ENCODE measurements at places on chromosomes 7 and 10.

DNA sequence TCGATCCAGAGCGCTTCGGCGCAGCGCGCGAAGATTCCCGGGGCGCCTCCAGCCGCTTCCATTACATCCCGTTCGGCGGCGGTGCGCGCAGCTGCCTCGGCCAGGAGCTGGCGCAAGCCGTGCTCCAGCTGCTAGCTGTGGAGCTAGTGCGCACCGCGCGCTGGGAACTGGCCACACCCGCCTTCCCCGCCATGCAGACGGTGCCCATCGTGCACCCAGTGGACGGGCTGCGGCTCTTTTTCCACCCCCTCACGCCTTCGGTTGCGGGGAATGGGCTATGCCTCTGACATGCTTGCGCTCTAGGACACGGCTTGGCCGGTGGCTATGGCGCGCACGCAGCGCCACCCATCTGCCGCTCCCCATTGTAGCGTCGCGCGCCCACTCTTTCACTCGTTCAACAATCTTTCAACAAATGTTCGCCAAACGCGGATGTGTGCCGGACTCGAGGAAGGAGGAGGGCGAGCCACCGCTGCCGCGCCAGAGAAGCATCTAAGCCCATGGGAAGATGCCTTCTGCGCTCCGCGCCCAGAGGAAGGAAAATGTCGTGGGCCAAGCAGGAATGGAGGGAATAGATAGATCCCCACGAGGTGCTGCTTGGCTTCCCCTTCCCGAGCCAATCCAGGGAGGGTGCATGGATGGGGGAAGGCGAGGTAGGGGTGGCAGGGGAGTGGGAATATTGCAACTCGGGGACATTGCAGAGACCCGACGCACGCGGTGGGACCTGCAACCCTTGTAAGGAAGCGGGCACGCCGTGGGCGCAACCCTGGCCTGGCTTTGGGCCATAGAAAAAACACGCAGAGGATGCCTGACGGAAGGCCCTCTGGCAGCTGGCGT, 5.1 kb upstream of the CYP26A1 start:
- peak; percentile 50 for DNase-seq

GRCh38 chr10:50281967-50282522, 30.7 kb upstream of the ASAH2 start:
- no peak for DNase-seq

DNA sequence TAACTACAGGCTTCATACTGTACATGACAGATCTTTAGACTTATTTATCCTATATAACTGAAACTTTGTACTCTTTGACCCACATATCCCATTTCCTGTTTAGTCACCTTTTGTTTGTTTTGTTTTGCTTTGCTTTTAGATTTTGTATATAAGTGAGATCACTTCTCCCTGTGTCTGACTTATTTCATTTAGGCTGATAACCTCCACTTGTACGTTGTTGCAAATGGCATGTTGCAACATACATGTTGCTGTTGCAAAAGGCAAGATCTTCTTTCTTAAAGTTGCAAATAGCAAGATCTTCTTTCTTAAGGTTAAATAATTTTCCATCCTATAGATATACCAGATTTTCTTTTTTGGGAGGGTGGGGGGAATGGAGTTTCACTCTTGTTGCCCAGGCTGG, 341.5 kb downstream of the OTUD1 start:
- no peak for DNase-seq

DNA sequence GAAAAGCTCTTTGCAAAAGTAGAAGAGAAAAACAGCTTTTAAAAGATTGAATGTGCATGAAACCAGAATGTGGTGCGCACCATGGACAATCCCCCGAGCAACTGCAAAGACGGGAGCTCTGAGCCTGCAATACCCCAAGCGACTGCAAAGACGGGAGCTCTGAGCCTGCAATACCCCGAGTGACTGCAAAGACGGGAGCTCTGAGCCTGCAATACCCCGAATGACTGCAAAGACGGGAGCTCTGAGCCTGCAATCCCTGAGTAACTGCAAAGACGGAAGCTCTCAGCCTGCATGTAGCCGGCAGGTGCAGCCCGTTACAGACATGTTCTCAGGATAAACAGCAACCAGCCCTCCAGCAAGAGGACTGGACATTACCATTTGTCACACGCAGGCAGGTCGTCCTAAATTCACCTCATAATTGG, 6.2 kb downstream of the ZNF775 start:
- no peak for DNase-seq

- no peak for DNase-seq
Measured at GRCh38 chr7:88185650-88186049, 34.2 kb downstream of the SRI start.

- DNase-seq, result peak; percentile 82
Measured at GRCh38 chr10:79137826-79138225, 69.1 kb downstream of the ZMIZ1 start.

DNA sequence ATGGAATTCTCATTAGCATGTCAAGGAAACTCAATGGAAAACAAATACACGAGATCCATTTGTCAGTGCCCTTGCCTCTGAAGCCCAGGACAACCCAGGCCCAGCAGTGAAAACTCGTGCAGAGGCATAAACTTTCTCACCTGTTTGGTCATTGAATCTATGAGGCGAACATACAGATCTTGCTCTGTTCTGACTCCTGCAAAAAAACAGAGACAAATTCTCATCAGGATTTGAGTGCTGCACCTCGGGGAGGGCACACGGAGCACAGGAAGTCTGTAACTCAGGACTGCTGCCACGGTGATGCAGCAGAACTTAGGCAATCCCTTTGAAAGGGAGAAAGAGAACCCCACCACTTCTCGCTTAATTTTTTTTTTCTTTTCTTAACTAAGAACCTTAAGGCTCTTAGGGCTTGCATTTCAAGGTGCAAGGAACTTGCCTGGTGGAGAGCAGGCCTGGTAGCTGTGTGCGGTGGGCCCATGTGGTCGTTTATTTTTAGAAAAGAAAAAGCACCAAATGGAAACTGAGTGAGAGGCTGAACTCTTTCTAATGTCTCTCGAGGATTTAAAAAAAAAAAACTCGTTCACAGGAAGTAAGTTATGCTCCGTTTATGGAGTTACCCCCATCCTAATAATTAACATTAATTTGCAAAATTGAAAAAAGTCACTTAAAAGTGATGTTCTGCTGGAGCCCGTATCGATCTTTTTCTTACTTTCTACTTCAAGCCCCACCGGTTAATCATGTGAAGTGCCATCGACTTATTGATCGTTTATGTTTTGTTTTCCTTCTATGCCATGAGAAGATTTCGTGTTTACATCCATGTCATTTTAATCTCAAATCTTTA, 1.8 kb downstream of the EBF3 start:
- no peak for DNase-seq

- DNase-seq, result no peak
Measured at GRCh38 chr7:138235207-138235606, 158.9 kb downstream of the AKR1D1 start.

DNA sequence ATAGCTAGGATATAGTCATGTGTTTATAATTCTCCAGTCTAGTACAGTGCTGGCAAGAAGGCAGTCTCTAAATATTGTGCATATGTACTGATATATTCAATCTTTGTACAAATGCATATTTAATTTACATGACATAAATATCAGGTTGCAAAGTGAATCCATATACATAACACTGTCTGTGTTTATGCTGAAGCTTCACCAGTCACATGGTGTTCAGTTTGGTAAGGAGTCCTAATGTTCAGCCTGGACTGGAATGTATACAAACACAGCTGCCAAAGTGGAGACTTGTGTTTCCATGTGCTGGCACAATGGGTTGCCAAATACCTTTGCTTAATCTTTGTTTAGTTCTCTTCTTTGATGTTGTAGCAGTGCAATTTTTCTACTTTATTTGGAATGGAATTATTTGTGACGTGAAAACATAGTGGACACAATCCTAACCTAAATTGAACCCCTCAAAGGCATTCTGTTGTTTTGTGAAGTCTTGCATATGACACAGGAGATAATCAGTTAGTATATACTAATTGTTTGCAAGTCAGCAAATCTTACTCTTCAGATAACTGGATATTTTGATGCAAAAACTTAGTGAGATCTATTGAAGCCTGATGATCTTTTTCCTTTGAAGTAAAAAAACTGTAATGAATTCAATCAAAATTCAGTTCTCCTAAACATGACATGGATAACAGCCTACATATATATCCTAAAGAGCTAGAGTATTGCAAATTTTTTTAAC, 17.3 kb upstream of the ARL4A start:
- DNase-seq, result no peak

- no peak for DNase-seq
Measured at GRCh38 chr7:84256571-84256971, 62.0 kb upstream of the SEMA3A start.

GRCh38 chr7:127885843-127886242, 145.4 kb downstream of the LRRC4 start:
- DNase-seq, result no peak

Data from GM13976 (cell line).